ENCODE measurements at places on chromosomes 7 and 10.

DNA sequence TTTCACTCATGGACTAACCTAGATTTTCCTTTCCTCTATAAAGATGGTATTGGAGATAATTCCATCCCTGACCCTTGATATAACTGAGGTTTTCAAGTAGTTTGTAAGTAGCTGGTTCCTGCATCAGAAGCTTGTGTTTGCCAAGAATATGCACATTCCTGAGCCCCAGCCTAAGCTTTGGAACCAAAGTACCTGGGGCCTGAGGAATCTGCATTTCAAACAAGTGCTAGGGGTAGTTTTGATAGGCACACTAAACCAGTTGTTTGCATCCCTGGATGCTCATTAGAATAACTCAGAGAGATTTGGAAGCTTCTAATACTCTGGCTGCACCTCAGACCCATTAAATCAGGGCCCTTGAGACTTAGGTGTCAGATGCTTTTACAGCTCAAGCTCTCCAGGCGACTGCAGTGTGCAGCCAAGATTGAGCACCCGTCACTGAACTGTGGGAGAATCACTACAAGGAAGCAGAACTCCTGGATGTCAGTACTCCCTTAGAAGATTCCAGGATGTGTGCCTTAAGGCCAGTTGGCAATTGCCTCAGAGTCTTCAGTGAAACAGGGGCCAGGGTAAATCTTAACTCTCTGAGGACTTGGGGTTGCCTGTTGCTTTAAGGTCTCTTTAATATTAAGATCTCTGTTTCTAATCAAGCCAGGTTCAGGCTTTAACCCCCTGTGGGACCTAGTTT is 565.0 kb downstream of the REEP3 start:
- DNase-seq, result no peak

- no peak for DNase-seq
Measured at GRCh38 chr10:101110856-101111523, 20.1 kb upstream of the TLX1 start.

GRCh38 chr10:129848696-129849451 is 115.2 kb downstream of the EBF3 start:
- DNase-seq, result no peak

- no peak for DNase-seq
Measured at GRCh38 chr10:22479419-22479818, 134.1 kb downstream of the SPAG6 start.

GRCh38 chr7:119028736-119029135 is 804.2 kb downstream of the ANKRD7 start:
- no peak for DNase-seq

- DNase-seq, result no peak
Measured at GRCh38 chr7:20651960-20652544, 36.6 kb downstream of the ABCB5 start.

DNA sequence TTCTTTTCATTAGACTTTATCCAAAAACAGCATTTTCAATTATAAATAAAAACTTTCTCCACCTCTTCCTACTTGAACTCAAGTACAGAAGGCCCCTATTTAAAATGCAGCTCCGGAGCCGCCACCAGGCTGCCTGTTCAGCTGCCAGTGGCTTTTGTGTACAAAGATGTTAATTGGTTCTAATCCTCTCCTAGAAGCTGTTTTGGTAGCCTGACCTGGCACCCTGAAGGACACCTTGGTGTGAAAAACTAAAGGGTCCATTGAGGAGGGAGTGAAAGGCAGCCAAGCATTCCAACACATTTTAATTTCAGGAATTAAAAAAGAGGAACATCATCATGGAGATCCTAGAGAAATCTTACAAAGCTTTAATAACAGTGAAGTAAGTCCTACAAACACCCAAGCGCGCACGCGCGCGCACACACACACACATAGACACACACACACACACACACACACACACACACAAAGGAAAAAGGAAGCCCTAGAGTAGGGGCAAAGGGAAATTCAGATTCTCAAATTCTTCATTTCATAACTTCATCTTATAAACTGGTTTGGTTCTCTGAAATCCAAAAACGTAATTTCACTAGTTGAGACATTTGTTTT is 41.4 kb downstream of the VAX1 start:
- no peak for DNase-seq

DNA sequence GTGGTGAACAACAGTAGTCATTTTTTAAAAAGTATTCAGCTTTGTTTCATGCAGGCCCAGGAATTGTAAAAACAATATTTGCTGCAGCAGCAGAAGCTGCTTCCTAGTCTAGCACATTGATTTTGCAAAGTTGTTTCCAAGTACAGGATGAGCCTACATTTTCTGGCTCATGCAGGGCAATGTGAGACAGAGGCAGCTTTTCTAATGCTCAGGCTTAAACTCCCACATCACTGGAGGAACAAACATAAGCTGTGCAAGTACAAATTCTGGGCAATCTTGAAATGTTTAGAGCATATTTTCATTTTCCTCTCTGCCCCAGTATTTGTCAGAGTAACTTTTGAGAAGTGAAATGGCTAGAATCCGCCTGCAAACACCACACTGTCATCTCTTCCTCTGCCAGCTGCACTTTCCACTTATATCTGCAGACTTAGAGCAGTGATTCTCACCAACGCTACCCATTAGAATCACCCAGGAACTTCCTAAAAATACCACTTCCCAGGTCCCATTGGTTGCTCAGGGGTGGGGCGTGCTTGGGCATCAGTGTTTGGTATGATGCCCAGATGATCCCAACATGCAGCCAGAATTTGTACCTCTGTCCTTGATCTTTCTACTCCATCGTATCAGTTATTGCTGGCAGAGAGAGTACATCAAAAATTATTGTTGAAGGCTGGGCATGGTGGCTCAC is 304.1 kb upstream of the LRGUK start:
- DNase-seq, result no peak

- no peak for DNase-seq
Measured at GRCh38 chr10:97597778-97598177, 8.3 kb downstream of the C10orf62 start.

DNA sequence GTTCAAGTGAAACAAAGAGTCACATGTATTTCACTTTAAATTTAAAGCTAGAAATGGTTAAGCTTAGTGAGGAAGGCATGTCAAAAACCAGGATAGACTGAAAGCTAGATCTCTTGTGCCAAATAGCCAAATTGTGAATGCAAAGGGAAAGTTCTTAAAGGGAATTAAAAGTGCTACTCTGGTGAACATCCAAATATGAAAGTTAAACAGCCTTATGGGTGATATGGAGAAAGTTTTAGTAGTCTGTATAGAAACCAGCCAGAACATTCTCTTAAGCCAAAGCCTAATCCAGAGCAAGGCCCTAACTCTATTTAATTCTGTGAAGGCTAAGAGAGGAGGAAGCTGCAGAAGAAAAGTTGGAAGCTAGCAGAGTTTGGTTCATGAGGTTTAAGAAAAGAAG is 47.1 kb downstream of the MXI1 start:
- DNase-seq, result no peak

DNA sequence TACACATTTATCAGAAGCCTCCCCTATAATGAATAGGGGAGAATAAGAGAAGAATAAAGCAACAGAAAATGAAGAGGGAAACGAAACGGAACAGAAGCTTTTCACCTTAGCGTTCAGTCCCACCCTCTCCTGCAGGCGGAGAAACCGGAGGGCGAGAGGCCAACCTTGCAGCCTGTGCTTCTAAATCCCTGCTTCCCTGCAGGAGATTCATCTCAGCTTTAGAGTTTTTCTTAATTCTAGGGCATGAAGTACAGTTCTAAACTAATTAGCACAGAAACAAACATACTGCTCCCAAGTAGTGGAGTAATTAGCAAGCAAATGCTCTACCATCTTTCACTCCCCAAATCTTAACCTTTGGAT is 107.2 kb downstream of the CUBN start:
- DNase-seq, result no peak

- no peak for DNase-seq
Measured at GRCh38 chr7:134943785-134944400, 42.4 kb upstream of the AGBL3 start.

DNA sequence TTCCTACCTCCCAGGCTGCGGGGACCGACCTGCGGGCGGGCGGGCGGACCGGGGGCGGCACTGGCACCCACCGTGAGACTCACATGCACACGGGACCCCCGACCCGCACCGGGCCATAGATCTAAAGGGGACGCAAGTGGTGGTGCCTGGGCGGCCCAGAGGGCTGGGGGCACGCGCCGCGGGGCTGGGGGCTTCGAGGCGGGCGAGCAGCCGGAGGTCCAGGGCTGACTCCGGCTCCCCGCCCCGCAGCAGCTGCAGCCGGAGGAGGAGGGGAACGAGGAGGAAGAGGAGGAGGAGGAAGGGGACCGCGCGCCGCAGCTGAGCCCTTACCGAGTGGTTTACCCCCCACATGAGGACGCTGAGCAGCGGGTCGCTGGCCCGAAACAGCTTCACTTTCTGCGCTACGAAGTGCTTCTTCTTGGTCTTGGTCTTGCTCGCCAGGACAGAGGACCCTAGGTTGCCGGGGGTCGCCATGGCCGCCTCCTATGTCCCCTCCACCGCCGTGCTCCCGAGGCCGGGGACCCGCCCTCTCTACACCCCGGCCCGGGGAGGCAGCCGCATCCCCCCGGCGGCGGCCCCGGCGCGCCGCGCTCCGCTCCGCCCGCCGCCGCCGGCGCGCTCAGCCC is 412 bp downstream of the PIP4K2A start:
- peak; percentile 35 for DNase-seq

DNA sequence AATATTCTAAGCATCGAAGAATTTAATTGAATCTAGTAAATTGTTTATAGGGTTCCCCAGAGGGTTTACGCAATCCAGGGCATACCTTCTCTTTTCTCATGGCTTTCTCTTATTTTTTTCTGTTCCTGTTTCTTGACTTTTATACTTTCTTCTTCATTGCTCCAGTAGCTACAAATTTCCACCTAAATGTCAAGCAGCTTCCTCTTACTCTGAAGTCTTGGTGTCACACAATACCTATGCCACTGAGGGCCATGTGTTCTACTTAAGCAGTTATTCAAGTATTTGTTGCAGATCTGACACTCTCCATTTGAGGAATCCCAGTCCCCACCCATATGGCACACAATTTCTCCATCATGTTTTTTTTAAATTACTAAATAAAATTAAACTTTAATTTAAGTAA is 343.1 kb upstream of the MBL2 start:
- DNase-seq, result no peak

DNA sequence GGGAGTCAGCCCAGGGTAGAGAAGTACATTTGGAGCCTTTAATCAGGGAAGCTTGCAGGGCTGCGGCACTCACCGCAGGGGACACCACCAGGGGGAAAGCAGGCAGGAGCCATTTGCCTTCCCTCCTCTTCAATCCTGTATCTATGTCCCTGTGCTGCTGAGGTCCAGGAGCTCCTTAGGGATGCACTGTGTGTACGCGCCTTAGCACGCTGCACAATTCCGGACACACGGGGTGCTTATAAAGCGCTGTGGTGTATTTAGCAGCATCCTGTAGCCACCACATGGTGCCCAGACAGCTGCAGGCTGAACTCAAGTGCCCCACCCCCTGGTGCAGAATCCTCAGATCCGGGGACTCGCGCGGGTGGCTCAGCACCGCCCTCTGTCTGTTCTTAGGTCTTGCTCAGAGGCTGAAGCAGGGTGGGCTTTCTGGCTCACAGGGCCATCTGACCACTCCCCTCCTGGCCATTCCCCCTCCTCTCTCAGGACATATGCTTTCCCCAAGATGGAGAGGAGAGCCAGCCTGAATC is 421.4 kb downstream of the SDK1 start:
- no peak for DNase-seq

DNA sequence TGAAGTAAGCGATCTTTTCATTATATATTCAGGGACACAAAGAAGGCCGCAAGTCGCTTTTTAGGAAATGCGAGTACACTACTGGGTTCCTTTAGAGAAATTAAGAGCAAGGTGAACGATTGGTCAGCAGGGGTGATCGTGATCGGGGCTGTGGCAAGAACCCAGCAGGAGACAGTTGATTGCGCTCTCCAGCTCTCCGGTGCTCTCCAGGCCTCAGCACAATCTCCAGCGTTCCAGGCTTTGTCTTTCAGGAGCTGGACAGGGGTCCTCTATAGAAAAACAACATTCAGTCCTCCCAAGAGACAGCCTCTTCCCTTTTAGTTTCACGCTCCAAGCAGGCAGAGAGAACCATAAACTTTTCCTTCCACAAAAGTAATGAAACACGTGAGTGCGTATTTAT is 170.5 kb upstream of the KLF6 start:
- no peak for DNase-seq

GRCh38 chr7:38615665-38616064 is 15.5 kb downstream of the AMPH start:
- no peak for DNase-seq
